ENCODE measurements at places on chromosomes 6 and 20. TPM values are rescaled to one million over a fixed set of nuclear protein-coding genes. Genes with fewer than 3 reads are reported as not detected.

Gene BIRC7
- not detected for polyA plus RNA-seq

Gene ECHDC1
- 48.3 TPM for polyA plus RNA-seq

Gene BMP2
- 0.79 TPM for polyA plus RNA-seq

Gene FAM162B
- polyA plus RNA-seq: not detected

Gene EFCAB8
- not detected for polyA plus RNA-seq

Gene KIAA1755
- polyA plus RNA-seq: 1.2 TPM

Gene COL21A1
- polyA plus RNA-seq: 7.7 TPM

Gene EBF4
- polyA plus RNA-seq: not detected

Gene FRK
- polyA plus RNA-seq: 0.21 TPM

Gene KHDC1L
- not detected for polyA plus RNA-seq

Gene CLPSL2
- polyA plus RNA-seq: 1.9 TPM

Gene FBXO30
- 4.4 TPM for polyA plus RNA-seq

Gene TMEM217
- 4.2 TPM for polyA plus RNA-seq

Gene SOX4
- 3.5 TPM for polyA plus RNA-seq

Gene SNTA1
- 4.0 TPM for polyA plus RNA-seq

Gene TMEM244
- polyA plus RNA-seq: not detected

Gene DNAH8
- polyA plus RNA-seq: not detected

Gene BTNL2
- polyA plus RNA-seq: not detected

Gene BHLHE23
- not detected for polyA plus RNA-seq

Gene PCMT1
- 492 TPM for polyA plus RNA-seq

Gene SLC22A23
- 0.60 TPM for polyA plus RNA-seq

Gene STX11
- polyA plus RNA-seq: not detected

Gene ZNF831
- 0.67 TPM for polyA plus RNA-seq

Gene TRAPPC3L
- polyA plus RNA-seq: 0.30 TPM

Gene ESR1
- polyA plus RNA-seq: 0.95 TPM

Gene DEFB124
- polyA plus RNA-seq: not detected

Gene JPH2
- not detected for polyA plus RNA-seq

Gene IPCEF1
- 0.80 TPM for polyA plus RNA-seq

Gene SYNDIG1
- 92.0 TPM for polyA plus RNA-seq

Gene PTGIS
- polyA plus RNA-seq: not detected

Gene SLC17A9
- polyA plus RNA-seq: not detected

Gene GHRH
- polyA plus RNA-seq: not detected

Gene TIAM2
- 30.2 TPM for polyA plus RNA-seq

Gene RPN2
- polyA plus RNA-seq: 159 TPM

Gene RBBP9
- 2.0 TPM for polyA plus RNA-seq

Gene ZC3H12D
- not detected for polyA plus RNA-seq

Gene RAET1E
- polyA plus RNA-seq: 0.34 TPM

Gene SLC39A7
- 9.7 TPM for polyA plus RNA-seq

Gene GPLD1
- polyA plus RNA-seq: 6.0 TPM

Gene CNKSR3
- polyA plus RNA-seq: 0.63 TPM

Gene TRIM31
- not detected for polyA plus RNA-seq

Gene EYS
- polyA plus RNA-seq: 0.91 TPM

Gene THBS2
- 1.9 TPM for polyA plus RNA-seq

Gene HUS1B
- polyA plus RNA-seq: not detected

Gene TXLNB
- polyA plus RNA-seq: not detected

All from Purkinje cell (primary cell).